Dermis blood vessel endothelial cell (primary cell): ENCODE measurements at places on chromosomes 11 and 22. TPM values are rescaled to one million over a fixed set of nuclear protein-coding genes. Genes with fewer than 3 reads are reported as not detected.

- peak; percentile 51 for DNase-seq
Observed at GRCh38 chr11:132024587-132025295, 654.3 kb downstream of the NTM start.

DNA sequence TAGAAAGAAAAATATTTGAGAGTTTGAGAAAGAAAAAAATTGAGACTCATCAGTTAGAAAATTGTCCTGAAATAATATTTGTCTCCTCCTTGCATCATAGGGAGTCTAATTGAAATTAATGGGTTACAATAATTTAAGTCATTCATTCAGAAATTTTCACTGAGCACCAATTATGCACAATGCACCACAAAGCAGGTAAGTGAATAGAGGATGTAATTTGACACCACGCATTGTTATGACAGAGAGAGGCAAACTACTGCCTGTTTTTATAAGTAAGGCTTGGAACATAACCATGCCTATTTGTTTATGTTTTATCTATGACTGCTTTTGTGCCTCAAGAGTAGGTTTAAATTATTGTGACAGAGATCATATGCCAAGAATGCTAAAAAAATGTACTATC, 537.9 kb upstream of the FAT3 start:
- DNase-seq = no peak

GRCh38 chr11:13291800-13292199, 14.2 kb downstream of the BMAL1 start:
- no peak for DNase-seq

DNA sequence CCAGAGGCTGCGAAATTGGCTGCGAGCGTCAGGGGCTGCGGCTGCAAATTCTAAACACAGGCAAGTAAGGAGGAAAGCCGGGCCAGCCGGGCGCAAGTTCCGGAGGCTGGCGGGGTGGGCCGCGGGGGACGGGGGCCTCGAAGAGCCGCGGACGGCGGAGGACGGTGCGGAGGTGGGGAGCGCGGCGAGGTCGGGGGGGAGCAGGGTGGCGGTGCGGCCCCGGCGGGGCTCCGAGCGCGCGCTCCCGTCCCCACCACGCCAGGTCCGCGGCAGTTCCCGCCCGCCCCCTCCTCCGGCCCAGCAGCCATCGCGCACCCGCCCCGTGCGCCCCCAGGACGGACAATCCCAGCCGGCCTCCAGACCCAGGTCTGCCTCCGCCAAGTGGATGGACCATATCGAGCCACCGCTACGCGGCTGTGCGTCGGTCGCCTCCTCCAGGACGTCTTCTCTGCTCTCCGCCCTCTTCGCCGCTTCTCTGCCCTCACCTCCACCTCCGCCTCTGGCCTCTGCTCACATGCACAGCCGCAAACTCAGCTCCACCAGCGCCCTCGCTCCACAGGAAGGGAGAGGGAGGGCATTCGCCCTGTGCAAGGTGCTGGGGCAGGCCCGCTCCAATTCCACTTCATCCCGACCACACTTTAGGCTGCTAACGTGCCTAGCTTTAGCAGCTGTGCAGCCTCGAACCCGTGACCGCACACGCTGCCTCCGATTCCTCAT, 7.2 kb downstream of the ELFN2 start:
- DNase-seq = peak; percentile 27

- DNase-seq = peak; percentile 16
Observed at GRCh38 chr11:64028398-64029115, 7.2 kb upstream of the FLRT1 start.

DNA sequence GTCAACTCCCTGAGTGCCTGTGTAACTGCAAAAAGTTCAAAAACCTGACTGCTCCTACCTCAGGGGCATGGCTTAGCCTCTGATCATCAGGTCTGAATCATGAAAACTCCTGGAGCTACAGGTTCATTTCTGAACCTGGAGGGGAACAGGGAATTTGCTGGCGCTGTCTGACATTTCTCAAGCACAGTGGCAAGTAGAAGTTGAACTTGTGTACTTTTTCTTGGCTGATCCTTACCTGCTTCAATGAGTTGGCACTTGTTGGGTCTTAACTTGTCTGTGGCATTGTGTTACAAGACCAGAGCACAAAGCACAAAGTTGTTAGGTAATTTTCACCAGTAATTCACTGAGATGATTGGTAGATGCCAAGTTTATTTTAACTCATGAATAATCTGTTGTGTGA, 3.3 kb downstream of the TMEM109 start:
- no peak for DNase-seq

GRCh38 chr22:24429411-24430365, 2.3 kb downstream of the ADORA2A start:
- DNase-seq = peak; percentile 56

DNA sequence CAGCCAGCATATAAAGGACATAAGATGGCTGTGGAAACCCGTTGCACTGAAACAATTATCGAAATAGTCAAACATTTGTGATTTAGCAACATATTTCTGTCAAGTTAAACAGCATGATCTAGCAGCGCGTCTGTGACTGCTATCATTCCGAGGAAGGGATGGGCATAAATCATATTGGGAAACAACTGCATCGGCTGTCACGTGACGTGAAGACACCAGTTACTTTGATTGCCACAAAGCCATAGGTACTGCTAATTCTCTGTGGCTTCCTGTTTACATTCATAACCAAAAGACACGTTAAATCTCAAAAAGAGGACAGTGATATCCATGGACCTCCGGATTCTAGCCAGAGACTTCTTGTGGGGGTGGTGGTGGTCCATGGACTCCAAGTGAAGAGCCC, 87.8 kb downstream of the CACNA1I start:
- no peak for DNase-seq

- no peak for DNase-seq
Observed at GRCh38 chr11:125553357-125553756, 15.9 kb upstream of the EI24 start.

- DNase-seq = no peak
Observed at GRCh38 chr11:64157631-64158394, 8.1 kb downstream of the MACROD1 start.

DNA sequence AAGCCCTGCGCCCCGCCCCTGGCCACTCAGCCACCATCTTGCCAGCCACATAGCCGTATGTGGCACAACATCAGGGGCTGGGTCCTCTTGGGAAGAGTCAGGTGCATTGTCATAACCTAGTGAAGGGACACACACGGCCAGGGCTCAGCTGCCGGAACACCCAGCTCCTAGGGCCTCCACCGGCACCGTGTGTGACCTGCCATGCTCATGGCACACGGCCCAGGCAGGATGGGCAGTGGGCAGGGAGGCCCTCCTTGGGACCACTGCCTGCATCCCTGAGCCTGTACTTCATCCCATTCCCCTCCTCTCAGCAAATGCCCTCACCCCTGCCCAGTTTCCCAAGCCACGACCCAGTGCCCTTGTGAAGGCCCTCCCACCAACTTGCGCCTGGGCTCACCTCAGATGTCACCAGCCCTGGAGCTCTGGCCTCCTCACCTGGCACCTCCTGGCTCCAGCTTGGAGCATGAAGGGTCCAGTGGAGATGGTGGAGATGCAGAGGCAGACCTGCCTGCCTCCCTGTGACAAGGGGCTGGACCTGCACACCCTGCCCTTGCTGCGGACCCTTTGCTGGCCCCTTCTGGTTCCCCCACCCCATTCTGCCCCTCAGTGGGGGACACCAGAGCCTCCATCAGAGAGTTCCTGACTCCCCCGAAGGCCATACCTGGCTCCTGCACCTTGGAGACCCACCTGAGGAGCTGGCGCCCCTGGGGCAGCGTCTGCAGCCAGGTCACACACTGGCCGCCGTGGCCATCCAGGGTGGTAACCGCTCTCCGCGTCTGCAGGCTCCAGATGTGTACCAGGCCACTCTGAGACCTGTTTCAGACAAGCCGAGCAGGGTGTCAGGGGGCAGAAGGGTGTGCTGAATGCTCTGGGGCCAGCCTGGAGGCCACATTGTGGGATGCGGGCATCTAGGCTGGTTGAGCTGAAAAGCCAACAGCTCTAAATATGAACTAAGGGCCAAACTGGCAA, 34.5 kb downstream of the GNB1L start:
- no peak for DNase-seq

DNA sequence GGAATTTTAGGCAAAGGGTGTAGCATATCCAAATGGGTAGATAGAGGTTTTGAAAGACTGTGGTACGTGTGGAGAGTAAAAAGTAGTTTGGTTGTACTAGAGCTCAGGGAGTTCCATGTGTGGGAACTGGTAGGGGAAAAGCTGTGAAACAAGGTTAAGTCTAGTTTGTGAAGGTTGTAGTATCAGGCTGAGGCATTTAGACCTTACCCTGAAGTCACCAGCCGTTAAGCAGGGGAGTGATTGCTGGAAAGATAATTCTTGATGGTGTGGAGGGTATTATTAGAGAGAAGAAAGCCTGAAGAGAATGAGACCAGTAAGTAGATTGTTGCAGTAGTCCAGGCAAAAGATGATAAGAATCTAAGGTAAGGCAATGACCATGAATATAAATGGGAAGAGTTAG, 68.0 kb downstream of the RNF169 start:
- no peak for DNase-seq

DNA sequence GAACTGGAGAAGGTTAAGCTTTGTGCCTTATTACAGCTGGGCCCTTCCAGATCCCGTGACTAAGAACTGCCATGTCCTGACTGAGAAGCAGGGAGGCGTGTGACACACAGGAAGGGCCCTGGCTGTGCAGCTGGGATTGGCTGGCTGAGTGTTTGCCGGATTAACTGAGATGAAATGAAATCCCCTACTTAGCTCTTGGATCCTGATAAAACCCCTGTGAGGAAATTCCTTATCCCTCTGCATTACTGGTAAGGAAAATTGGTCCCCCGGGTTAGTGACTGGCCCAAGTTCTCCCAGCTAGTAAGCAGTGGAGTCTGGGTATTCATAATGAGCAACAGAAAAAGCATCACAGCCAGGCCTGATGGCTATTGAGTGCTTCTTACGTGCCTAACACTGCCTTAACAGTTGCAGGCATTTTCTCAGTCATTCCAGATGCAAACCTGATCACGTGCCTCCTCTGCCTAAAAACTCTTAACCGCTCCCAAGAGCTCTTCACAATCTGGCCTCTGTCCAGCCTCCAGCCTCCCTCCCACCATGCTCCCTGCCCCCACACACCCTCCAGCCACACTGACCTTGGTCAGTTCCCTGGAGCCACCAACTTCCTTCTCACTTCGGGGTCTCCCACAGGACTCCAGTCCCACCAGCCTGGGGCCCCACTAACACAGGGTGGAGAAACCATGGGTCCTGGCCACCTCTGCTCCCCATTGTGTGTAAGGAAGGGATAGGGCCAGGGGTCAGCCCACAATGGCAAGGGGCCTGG, 37.8 kb downstream of the ARRB1 start:
- peak; percentile 89 for DNase-seq

DNA sequence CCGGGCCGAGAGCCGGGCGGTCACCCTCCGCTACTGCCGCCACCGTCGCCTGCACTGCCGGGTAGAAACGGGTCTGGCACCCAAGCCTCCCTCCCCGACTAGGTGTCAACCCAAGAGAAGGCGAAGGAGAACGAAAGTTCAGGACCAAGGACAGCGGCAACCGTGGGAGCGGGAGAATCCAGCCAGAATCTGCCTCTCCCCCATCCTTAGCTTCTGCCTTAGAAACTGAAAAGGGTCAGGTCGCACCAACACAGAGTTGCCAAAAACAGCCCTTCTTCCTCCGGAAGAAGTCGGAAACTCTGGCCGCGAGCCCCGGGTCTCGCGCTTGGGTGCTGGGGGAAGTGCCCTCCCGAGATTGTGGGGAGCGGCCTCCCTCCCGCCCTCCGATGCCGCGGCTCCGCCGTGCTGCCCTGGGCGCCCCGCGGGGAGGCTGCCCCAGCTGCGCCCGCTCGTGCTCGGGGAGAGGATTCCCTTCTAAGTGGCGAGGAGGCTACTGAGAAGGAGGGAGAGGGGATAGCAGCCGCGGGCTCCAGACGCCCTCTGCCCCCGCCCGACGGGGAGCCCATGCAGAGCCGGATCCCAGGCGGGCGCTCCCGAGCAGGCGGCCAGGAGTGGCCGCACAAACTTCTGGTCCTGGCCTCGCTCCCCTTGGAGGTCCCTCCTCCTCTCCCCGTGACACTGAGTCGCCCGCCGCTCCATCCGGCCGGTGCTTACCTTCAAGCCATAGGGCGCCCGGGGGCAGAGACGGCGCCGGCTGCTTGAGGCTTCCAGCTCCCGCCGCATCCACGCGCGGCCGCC, 637 bp downstream of the DRD2 start:
- peak; percentile 85 for DNase-seq

DNA sequence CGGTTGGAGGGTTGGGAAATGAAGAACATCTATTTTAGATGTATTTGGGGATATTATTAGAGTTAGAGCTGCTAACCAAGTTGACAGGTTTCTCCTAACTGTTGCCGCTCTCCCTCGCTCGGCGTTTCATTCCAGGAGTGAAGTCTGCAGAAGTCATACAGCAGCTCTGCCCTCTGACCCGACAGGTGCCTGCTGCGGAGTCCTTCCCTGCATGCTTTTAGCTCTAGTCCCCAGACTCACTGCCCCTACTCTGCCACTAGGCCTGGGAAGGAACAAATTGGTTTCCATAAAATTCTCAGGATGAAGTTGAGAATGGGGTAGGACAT, 124.9 kb downstream of the DBX1 start:
- no peak for DNase-seq

- DNase-seq = no peak
Observed at GRCh38 chr11:47503227-47503626, 49.7 kb downstream of the CELF1 start.

DNA sequence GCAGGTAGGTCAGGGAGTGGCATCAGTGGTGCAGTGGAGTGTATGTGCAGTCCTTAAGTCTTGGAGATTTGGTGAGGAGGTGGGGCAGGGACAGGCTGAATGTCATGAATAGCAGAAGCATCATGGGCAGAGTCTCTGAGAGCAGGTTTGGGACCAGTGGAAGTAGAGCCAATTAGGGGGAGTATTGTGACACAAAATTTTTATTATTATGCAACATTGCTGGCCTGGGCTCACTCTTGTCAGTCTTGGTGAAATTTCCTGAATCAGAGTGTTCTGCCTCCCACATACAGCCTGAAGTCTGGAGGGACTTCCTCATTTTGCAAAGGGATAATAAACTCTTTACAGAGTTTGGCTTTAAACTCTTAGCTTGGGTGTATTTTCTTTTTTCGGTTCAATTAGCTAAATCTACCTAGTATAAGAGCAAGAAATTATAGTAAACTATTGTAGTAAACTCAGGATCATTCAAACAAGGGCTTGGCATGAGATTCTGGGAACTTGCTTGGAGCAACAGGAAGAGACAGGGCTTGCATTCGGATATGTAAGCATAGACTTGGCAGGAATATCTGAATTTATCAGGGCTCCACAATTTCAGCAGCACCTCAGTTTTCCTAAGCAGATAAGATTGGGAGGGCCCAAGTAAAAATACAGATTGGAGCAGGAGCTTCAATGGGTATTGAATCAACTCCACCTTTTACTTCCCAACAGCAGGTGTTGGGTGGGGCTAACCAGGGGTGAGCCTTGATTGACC, 67.7 kb downstream of the FDX1 start:
- DNase-seq = no peak

SLC37A2 gene
- total RNA-seq = 0.51 and 0.70 TPM in 2 replicates

SESN3 gene
- total RNA-seq = 95.6 and 113 TPM in 2 replicates

OR6T1 gene
- not detected in 2 replicates for total RNA-seq

LRRC10B gene
- not detected in 2 replicates for total RNA-seq

OR52J3 gene
- total RNA-seq = not detected in 2 replicates

FLRT1 gene
- not detected in 2 replicates for total RNA-seq

CECR2 gene
- 0.05 and 0.17 TPM in 2 replicates for total RNA-seq

OR52E8 gene
- not detected in 2 replicates for total RNA-seq

OR56A3 gene
- not detected in 2 replicates for total RNA-seq

UBQLN3 gene
- not detected in 2 replicates for total RNA-seq
